Fibroblast of pulmonary artery (primary cell): ENCODE measurements at places on chromosomes 1 and 21.

DNA sequence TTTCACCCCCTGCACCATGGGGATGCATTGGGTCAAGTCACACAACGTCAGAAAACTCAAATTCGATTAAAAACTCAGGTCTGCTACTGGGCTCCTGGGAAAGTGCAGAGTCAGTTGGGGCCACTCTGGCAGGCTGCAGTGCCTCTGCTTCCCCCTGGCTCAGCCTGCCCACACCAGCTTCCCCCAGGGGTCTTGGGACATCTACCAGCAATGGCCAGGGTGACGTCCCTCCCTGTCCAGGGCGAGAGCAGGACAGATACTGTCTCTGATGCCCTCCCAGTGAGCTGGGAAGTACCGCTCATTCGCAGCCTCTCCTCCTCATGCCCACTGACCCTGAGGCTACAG is 106.2 kb upstream of the COL6A1 start:
- DNase-seq, result no peak

DNA sequence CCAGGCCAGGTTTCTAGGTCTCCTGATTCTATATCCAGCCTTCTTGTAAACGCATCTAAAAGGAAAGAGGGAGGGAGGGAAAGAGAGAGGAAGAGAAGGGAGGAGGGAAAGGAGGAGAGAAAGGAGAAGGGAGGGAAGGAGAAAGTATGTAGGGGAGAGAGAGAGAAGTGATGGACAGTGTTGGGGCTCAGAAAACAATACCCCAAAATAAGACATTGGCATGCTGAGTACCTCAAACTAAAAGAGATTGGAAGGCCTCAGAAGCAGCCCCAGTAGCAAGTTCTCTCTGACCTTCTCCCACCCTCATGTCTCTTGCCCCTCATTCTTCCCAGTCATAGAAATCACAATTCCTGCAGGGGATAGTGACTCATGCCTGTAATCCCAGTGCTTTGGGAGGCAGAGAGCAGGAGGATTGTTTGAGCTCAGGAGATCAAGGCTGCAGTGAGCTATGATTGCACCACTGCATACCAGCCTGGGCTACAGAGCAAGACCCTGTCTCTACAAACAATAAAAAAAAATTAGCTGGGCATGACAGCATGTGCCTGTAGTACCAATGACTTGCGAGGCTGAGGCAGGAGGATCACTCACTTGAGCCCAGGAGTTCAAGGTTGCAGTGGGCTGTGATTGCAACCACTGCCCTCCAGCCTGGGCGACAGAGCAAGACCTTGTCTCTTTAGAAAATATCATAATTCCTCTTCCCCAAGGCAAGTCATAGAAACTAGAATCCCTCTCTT is 51.2 kb downstream of the DNTTIP2 start:
- peak; percentile 68 for DNase-seq

- DNase-seq, result no peak
Observed at GRCh38 chr1:247121382-247121781, 17.2 kb upstream of the ZNF669 start.

DNA sequence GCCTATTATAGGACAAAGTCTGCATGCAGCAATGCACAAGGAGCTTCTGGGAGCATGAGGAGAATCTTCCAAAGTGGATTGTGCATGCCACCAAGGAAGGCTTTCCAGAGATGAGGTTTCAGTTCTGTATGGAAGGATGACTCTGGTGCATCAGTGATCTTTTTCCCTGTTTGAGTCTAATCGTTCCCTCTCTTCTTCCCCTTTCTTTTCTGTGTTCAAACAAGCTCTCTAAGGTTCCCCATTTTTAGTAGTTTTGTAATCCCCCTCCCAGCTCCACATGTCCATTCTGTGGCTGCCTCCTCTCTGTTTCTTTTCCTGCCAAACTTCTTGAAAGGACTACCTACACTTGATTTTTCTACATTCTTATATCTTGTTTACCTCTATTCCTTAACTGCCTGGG is 43.3 kb upstream of the USP25 start:
- no peak for DNase-seq

GRCh38 chr21:31351960-31352359 is 7.9 kb upstream of the TIAM1 start:
- DNase-seq, result no peak

DNA sequence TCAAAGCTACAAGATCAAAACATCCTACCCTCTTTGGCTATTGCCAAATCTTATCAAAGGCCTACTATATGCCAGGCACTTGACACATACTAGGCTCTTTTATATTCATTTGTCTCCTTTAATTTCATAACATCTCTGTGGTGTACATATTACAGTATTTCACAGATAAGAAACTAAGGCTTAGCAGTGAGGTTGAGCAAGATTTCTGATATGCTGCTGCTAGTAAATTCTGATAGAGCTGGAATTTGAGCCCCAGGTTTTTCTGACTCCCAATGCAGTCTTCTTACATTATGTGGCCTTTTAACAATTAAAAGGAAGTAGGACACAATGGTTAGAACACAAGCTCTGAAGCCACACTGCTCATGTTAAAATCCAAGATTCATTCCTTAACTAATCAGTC is 16.8 kb downstream of the CCDC185 start:
- no peak for DNase-seq

DNA sequence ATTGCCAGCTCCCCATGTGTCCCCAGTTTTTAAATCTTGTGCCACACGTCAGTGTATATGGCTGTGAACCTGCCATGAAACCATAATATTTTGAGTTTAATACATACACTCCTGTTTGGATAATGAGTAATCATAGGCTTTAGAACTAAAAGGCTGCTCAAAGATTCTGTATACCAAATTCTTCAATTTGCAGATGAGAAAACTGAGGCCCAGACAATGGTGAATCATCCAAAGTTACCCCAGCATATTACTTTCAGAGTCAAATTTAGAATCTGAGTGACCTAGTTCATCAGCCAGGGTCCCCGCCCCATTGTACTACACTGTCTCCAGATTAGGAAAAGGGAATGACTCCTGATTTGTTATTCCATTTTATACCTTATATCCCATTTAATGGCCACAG is 224.6 kb downstream of the FGGY start:
- DNase-seq, result no peak

DNA sequence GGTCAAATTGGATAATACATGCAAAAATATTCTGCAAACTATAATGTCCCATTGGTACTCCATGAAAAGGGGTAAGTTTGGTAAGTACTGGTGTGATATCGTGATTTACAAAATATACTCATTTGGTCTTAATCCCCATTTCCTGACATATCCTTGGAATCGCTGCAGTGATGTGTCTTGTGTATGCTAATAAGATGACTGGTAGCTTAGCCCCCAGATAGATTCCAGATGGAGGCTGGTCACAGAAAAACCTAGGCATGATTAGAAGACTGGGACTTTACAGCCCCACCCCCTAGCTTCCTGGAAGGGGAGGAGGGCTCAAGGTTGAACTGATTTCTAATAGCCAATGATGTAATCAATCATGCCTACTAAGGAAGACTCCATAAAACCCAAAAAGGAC is 3.0 kb downstream of the VAMP4 start:
- DNase-seq, result no peak

DNA sequence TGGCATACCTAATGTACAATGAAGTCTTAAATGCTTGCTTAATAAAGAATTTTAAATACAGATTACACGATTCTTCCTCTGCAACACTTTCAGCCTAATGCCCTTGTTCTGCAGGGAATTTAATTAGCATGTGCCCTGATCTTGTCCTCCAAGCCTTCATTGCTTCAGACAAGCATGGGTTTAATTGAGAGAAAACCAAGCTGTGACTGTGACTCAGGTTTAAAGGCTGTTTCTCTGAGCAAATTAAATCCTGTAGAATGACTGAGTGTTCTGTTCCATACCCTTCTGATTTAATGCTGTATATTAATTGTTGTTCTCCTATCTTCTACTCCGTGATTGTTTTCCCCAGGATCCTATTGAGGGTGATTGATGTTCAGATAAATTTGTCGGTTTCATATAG is 269.0 kb upstream of the PRMT6 start:
- DNase-seq, result no peak

DNA sequence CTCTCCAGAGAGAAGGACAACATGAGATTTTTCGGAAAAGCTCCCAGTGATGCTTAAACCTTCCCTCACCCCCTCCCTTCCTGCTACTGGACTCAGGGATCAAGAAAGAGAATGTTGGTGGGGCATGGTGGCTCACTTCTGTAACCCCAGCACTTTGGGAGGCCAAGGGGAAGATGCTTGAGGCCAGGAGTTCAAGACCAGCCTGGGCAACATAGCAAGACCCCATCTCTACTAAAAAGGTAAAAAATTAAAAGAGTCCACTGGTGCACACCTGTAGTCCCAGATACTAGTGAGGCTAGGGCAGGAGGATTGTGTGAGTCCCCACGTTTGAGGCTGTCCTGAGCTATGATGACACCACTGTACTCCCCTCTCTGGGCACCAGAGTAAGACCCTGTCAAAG is 162.9 kb upstream of the RAB4A start:
- no peak for DNase-seq

- DNase-seq, result no peak
Observed at GRCh38 chr21:28439788-28440187, 552.9 kb downstream of the LTN1 start.

GRCh38 chr1:2135441-2135841 is 59.1 kb downstream of the FAAP20 start:
- DNase-seq, result peak; percentile 78

DNA sequence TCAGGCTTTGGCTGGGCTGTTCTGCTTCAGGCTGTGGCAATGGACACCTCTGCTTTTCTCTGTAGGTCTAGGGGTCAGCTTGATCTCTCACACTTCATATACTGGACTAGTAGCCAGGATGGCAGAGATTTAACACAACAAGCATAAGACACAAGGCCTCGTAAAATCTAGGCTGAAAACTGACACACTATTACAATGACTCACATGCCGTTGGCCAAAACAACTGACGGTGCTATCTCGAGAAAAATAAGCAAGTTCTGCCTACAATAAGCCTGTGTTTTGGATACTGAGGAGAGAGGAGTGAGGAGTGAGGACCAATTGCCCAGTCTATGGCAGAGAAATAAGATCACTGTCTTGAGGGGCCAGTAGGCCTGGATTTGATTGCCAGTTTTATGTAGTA is 840.7 kb upstream of the ADAMTS5 start:
- DNase-seq, result no peak

DNA sequence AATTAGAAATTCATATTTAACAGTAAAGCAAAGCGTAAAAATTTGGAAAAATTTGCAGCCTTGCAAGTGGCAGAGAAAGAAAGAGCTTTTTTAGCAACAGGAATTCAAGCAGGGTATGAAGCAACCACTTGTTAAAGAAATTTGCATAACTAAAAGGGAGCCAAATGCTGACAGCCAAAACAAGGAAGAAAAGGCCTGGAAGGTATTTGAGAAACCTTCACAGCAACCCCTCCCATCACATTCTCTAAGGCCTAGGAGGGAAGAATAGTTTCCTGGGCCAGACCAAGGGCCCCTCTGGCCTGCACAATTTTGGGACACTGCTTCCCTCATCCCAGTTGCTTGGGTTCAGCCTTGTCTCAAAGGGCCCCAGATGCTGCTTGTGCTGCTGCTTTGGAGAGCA is 672.4 kb upstream of the TMPRSS15 start:
- no peak for DNase-seq

DNA sequence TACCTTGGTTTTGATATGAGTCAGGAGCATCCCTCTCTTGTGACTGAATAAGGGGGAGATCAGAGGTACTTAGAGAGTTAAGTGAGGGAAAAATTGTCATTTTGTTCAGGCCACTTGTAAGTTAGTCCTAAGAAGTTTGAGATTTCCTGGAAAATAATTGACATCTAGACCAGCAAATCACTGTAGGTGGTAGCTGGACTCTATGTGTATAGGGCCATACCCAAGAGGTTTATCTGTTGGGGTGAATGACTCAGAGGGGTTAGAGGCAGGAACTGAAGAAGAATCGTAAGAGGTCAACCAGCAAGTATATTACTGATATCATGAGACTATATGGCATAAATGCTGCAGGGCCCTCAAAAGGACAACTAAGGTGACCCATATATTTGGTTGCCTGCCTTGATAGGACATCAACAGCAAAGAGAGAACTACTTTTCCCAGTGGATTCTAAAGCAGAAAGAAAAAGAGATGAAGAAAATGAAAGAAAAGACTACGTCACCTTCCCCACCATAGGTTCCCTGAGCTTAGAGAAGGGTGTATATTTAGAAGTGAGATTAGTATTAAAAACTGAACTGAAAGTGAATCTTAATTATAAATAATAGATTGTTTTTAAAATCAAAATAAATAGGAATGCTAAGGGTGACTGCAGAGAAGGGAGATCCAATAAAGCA is 8.0 kb upstream of the RNPC3 start:
- peak; percentile 29 for DNase-seq

DNA sequence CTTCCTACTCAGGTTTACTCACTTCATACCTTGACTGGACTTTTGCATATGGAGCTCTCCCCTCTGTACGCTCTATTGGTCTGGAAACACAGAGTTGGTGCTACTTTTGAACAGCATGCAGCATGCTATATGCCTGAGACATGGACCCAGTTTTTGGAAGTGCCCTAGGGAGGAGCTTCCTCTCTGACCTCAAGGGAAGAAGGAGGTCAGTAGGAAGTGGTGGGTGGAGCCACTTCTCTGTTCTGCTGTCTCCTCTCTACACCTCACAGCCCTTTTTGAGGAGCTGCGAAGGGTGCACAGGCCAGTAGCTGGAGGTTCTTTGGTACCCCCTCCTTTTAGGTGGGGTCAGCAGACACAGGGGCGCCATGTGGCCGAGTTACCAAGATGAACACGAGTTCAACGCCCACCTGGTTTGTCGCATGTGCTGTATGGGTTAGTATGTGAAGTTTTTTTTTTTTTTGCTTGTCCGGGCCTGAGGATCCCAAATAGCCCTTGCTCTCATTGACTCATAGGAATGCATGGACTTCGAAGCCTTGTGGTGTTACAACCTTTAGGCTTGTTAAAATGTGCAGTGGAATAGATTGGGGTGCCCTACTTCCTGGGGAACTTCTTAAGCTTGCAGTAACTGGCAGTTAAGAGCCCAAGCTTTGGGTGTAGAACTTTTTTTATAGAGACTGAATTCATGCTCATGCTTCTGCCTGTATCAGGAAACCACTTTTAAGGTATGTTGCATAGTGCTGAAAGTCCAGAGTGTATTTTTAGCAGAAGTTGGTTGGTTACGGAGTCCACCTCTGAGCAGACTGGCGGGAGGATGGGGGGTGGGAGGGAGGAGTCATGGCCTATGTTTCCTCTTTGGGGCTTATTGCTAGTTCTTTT is 10.7 kb downstream of the MACF1 start:
- no peak for DNase-seq

GRCh38 chr1:78038071-78038470 is 7.7 kb upstream of the GIPC2 start:
- peak; percentile 76 for DNase-seq

GRCh38 chr1:30637183-30637980 is 86.0 kb downstream of the MATN1 start:
- no peak for DNase-seq

DNA sequence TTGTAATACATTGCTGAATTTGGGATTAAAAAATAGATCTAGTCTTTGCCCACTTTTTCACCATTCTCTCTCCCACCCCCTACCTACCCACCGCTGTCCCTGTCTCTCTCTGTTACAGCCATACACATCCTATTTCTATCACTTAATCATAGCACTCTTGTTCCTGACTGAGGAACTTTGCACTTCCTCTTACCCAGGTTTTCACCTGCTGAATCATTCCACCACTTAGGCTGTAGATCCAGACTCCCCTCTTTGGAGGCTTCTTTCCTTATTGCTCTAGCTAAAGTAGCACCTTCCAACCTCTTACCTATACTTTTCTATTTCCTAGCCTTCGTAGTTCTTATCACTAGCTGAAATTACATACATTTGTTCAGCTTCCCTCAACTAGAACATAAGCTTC is 59.6 kb downstream of the ATP6V1G3 start:
- DNase-seq, result no peak

- DNase-seq, result no peak
Observed at GRCh38 chr1:13793088-13793730, 93.2 kb downstream of the PRDM2 start.

- peak; percentile 62 for DNase-seq
Observed at GRCh38 chr1:246367041-246367440, 140.0 kb downstream of the SMYD3 start.
